ENCODE measurements at places on chromosomes 16 and 17. TPM values are rescaled to one million over a fixed set of nuclear protein-coding genes. Genes with fewer than 3 reads are reported as not detected.

DNA sequence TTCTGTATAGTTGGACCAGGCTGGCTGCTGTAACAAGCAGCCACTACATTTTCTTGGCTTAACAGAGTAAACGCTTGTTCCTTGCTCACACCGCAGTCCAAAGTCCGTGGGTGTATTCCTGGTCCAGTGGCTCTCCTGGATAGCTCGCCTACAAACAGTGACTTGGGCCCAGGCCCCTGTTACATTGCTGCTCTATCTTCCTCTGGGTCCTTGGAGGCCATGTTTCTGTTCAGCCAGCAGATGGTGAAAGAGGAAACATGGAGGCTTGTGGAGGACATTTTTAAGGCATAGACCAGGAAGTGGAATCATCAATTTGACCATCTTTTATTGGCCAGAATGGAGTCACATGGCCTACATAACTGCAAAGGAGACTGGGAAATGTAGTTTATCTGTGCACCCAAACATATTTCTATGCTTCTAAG is 55.1 kb downstream of the ATP2C2 start:
- DNase-seq: peak; percentile 1

Gene CDH8
- total RNA-seq: 0.78 TPM

- no peak for DNase-seq
Observed at GRCh38 chr17:6721744-6722143, 8.6 kb upstream of the SLC13A5 start.

GRCh38 chr16:14658063-14658462 is 25.3 kb downstream of the BFAR start:
- no peak for DNase-seq

Gene SEZ6L2
- total RNA-seq: 11.9 TPM

- DNase-seq: no peak
Observed at GRCh38 chr17:21417921-21418320, 41.8 kb downstream of the KCNJ12 start.

Gene SLC9A5
- total RNA-seq: 2.4 TPM

- DNase-seq: no peak
Observed at GRCh38 chr16:74724820-74725549, 24.3 kb upstream of the MLKL start.

Gene MYCBPAP
- total RNA-seq: 1.3 TPM

DNA sequence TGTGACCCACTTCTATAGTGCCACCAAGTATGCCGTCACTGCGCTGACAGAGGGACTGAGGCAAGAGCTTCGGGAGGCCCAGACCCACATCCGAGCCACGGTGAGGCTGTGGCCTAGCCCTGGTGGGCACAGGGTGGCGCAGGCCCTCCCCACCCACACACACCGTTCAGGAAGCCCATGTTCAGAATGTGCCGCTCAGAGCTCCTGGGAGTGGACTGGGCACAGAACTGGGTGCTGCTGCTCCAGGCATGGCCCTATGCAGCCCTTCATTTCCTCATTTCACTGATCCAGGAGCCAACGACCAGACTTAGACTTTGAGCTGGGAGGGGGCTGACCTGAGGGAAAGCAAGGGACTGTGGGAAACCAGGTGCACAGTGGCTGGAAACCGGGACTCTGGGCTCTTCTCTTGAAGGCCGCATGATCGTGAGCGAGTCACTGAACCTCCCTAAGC is 2.4 kb upstream of the MRM1 start:
- DNase-seq: peak; percentile 57

Gene ADORA2B
- total RNA-seq: 7.1 TPM

DNA sequence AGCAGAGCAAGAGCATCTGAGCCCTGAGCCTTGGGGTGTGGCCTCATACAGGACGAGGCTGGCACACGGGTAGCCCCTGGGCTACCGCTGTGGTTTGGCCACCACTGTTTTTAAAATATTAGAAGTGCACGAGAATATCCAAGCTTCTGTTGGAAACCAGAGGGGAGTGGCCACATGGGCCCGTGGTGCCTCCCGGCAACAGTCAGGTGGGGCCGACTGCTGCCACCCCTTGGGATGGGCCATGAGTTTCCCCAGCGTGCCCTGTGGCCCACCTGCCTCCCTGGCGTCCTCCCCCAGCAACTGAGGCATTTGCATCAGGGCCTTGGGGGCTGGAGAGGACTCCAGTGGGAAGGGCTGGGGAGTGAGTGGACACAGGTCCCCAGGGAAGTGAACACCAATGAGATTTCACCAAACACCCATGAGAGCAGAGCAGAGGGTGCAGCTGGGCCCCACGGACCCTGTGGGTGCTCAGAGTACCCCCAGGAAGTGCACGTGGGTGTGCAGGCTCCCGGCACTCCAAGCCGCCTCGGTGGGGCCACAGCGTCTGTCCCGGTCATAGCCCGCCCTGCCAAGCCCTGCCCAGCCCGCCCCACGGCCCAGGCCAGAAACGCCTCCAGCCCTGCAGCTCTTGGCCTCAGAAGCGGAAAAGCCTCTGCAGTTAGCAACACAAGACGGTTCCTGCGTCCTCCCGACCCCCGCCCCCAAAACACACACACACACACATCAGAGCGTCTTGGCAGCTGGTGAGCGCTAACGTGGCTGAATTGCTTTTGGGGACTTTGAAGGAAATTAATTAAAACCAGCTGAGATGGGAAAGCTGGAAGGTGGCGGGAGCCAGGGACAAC is 22.7 kb downstream of the ZNF469 start:
- DNase-seq: no peak

Gene TP53TG3C
- total RNA-seq: not detected

DNA sequence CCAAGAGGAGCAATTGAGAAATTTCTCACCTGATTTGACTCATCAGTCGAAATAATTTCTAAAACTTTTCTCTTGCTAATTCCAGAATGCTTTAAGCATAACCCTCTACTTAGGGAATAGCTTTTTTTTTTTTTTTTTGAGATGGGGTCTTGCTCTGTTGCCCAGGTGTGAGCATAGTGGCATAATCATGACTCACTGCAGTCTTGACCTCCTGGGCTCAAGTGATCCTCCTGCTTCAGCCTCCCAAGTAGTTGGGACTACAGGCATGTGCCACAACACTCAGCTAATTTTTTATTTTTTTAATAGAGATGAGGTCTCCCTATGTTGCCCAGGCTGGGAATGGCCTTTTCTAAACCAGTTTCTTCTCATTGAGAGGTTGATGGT is 13.7 kb upstream of the NFATC3 start:
- no peak for DNase-seq

GRCh38 chr16:85798283-85798776 is 1.0 kb downstream of the EMC8 start:
- DNase-seq: peak; percentile 20

Gene RDM1
- not detected for total RNA-seq

DNA sequence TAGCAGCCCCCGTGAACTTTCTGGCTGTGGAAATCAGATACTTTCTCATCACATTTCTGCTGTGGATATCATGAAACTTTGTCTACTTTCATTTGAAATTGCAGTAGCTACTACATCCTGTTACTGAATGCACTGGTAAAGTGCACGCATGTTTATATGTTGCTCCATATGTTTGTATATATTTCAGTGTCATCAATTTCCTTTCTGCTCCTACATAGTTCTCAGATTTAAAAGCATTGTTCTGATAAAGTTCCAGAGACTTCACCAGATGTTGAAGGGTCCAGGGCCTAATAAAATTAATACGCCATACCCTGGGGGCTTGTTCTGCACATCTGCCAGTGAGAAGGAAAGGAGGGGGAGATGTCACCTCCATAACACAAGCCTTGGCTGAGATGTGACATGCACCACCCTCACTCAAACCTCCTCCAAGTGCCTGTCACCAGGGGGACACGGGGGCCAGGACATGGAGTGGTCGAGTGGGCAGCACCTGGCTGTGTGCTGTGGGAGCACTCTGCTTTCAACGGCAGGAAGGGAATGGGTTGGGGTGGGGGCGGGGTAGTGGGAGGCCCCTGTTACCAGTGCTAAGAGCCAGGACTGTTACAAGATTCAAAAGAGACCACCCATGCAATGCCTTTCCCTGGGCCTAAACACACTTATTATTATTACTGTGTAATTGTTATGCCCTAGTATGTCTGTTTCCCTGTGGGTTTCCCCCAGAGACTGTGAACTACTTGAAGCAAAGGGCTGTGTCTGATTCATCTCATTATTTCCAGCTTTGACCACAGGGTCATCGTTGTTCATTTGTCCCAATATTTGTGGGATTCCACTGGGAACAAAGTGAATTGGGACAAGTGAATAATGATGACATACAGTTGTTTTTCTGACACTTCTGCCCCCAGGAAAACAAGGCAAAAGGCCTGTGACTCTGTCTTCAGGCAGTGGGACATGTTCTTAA is 193.4 kb downstream of the FOXL1 start:
- DNase-seq: no peak

GRCh38 chr16:21235199-21235585 is 1.7 kb downstream of the ANKS4B start:
- no peak for DNase-seq

GRCh38 chr17:31093866-31094599 is 744 bp upstream of the NF1 start:
- DNase-seq: no peak

Gene CAPN15
- total RNA-seq: 45.2 TPM

- no peak for DNase-seq
Observed at GRCh38 chr16:25134166-25134700, 22.7 kb downstream of the LCMT1 start.

Gene MYH1
- 0.81 TPM for total RNA-seq

DNA sequence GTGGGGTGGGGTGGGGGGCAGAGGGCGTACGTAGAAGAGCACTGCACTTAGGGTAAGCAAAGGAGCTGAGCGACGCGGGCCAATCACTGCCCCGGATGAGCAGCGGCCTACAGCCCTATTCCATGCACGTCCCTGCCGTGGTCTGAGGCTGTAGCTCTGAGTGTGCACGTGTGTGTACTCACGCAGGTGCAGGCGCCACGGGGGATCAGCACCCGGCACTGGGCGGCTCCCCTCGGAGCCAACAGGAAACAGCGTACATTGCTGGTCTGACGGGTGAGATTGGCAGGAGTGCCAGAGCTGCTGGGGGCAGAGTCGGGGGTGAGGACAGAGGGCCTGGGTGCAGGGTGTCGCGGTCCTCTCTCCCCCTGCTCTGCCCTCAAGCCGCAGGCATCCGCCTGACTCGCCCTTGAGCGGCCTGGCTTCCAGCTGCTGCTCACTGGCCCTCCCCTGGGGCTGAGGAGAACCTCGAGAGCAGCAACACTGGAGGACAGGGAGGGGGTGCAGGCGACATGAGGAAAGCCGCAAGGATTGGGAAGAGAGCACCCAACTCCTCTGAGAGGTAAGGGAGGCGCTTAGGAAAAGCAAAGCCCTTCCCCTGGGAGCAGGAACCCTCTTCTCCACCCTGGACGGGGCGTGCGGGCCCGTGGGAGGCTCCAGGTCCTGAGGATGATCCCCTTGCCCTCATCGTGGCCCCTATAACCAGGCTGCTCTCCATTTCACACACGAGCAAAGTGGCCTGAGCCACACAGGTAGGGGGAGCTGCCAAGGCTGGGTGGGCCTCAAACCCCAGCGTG is 57.8 kb downstream of the ENGASE start:
- no peak for DNase-seq

DNA sequence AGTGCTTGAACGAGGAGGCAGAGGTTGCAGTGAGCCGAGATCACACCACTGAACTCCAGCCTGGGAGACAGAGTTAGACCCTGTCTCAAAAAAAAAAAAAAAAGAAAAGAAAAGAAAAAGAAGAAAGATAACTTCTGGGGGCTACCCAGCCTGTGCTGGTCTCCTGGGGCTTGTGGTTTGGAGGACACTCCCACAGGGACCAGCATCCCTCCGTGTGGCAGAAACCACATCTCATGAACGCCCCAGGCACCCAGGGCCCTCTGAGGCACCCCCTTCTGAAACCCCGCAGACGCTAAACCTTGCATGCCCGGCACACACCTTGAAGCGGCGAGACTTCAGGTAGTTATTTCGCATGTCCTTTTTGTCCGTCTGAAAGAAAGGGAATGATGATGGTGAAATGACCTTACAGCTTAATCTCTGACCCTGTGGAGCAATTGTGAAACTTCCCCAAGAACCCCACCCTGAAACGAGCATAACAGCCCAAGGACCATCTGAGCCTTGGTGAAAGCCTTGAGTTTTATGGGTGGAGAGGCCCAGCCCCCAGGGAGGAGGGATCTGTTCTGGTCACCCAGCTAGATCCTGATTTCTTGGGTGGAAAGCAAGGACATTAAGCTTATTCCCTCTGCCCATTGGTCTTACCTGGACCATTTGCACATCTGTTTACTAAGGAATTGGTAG is 55.0 kb downstream of the CNGB1 start:
- DNase-seq: no peak

Gene TEPSIN
- 40.2 TPM for total RNA-seq

Gene CPHXL2
- not detected for total RNA-seq

GRCh38 chr17:62714016-62714777 is 86.7 kb downstream of the MRC2 start:
- no peak for DNase-seq

Gene TEKT1
- not detected for total RNA-seq

GRCh38 chr16:12988071-12988470 is 86.7 kb downstream of the SHISA9 start:
- DNase-seq: no peak

Gene MYH3
- total RNA-seq: 2.8 TPM

- DNase-seq: no peak
Observed at GRCh38 chr17:6623941-6624340, 16.6 kb downstream of the KIAA0753 start.

Gene ITGB4
- total RNA-seq: 82.2 TPM

GRCh38 chr17:12592941-12593340 is 72.7 kb upstream of the MYOCD start:
- no peak for DNase-seq

Gene SLC12A4
- total RNA-seq: 102 TPM
